ENCODE measurements at places on chromosomes 16 and 17.

GRCh38 chr16:73215678-73216377, 167.9 kb upstream of the ZFHX3 start:
- DNase-seq: no peak

DNA sequence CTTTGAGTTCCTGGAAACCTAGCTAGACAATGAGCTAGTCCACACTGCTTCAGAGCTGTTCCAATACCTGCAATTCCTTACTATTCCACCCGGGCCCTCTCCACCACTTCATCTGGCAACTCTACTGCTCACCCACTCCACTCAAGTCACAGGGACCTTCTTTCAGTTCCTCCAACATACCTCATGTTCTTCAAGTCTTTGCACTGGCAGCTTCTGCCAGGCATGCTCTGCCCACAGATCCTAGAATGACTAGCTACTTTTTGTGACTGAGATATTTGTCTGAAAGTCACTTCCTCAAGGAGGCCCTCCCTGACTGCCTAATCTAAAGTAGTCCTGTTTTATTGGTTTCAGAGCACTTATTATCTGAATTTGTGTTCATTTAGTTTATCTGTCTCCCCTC, 86.4 kb downstream of the TEX14 start:
- no peak for DNase-seq

DNA sequence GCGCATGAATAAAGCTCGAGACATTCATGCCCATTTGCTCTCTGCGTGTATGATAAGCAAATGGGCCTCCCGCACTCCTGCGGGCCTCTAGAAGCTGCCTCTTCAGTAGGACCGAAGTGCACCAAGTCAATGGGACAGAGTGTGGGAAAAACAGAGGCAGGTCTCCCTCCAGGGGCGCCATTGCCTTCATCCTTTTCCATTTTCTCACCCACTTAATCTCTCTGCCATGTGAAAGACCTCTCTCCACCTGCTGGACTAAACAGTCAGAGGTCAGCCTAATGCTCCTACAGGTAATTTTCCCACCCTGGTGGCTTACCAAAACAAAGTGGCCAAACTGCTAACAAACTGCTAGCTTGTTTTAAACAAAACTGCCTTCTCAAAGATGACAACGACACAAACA, 210.9 kb downstream of the ZFHX3 start:
- no peak for DNase-seq

DNA sequence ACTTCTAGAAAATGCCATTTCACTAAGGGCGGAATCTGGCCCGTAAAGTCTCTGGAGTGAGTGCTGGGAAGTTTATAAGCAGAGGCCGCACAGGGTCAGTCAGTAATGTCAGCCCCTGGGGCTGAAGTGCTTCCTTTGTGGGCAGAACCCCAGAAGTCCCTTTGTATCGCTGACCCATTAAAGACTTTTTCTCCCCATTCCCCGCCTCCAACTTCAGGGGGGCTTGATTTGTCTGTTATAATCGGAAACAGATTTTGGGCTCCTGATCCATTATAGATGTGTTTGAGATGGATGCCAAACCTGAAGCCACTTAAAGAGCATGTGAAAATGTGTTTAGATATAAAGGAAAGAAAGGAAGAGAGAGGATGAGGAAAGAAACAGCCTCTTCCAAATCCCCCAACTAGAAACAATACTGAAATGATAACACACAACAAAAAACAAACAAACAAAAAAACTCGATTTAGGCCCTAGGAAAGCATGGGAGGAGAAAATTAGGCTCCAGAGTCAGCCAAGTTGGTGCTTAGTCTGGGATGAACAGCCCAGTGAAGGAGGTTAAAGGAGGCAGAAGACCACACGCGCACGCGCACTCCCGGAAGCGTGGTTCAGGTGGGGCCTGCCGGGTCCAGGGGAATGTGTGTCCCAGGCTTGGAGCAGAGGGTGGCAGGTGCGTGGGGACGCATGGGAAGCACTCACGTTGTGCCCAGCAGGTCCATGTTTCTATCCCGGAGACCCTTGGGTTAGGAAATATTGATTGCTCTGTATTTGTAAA, 27.1 kb downstream of the MSI2 start:
- no peak for DNase-seq

GRCh38 chr16:82300374-82300951, 130.4 kb upstream of the MPHOSPH6 start:
- DNase-seq: no peak

DNA sequence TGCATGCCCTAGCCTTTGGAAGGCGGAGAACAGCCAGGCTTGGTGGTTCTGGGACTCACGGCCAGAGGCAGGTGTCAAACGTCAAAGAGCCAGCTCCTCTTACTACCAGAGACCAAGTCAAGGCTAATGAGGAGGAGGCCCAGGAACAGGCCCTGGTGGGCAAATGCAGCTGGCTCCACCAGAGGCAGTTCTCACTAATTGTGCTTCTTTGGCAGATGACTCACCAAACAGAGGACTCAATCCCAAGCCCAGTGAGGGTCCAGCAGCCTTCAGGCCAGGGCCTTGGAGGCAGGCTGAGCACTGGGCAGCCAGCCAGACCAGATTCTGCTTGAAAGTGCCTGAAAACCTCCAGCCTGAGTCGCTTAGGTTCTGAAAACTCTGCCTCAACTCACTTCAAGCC, 336.5 kb upstream of the CDH5 start:
- DNase-seq: no peak

DNA sequence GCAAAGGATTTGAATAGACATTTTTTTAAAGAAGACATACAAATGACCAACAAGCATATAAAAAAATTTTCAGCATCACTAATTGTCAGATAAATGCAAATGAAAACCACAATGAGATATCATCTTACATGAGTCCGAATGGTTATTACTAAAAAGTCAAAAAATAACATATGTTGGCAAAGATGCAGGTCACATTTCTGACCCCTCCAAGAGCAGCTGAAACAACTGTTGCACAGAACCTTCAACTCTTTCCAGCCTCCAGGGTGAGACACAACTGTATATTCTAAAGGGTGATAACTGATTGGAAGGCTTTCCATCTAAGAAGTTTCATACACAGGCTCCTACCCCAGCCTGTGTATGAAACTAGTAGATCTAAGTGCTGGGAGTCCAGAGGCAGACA, 51.9 kb downstream of the SLFN5 start:
- DNase-seq: no peak

- DNase-seq: no peak
Measured at GRCh38 chr16:67129422-67129821, 19.7 kb downstream of the PHAF1 start.

DNA sequence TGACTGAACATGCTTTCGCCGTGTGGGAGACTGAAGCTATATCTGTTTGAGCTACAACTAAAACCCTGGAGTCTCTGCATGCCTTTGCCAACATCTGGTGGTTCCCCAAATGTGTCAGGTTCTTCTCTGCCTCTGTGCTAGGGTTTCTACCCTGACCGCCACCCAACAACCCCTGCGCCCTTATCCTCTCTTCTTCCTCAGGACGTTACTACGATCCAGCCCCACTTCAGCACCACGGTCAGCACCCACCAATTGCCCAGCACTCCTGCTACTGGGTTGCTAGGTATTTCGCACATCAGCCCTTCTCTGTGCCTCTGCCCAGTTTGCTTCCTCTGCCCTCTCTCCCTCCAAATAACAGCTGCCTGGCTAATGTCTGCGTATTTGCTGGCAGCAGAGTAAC, 106.3 kb upstream of the HSBP1 start:
- no peak for DNase-seq

- peak; percentile 50 for DNase-seq
Measured at GRCh38 chr16:1309888-1310831, 724 bp downstream of the UBE2I start.

GRCh38 chr16:15694499-15694898, 44.5 kb downstream of the NDE1 start:
- DNase-seq: no peak

- no peak for DNase-seq
Measured at GRCh38 chr17:56880571-56880970, 33.3 kb downstream of the TRIM25 start.

- no peak for DNase-seq
Measured at GRCh38 chr16:59210955-59211541, 476.9 kb upstream of the GOT2 start.

- DNase-seq: no peak
Measured at GRCh38 chr17:32161506-32162365, 19.4 kb downstream of the RHOT1 start.

- no peak for DNase-seq
Measured at GRCh38 chr17:29347831-29348629, 42.1 kb upstream of the TAOK1 start.

- no peak for DNase-seq
Measured at GRCh38 chr16:86392436-86393152, 117.7 kb upstream of the FOXF1 start.

GRCh38 chr17:32917842-32918241, 10.1 kb upstream of the TMEM98 start:
- no peak for DNase-seq

GRCh38 chr16:88784856-88785105, 239 bp downstream of the PIEZO1 start:
- no peak for DNase-seq

GRCh38 chr16:60810250-60810649, 1226.0 kb downstream of the CDH8 start:
- no peak for DNase-seq

- DNase-seq: no peak
Measured at GRCh38 chr17:72236980-72237633, 116.3 kb downstream of the SOX9 start.

- DNase-seq: no peak
Measured at GRCh38 chr17:64161380-64162176, 31.6 kb upstream of the ERN1 start.

DNA sequence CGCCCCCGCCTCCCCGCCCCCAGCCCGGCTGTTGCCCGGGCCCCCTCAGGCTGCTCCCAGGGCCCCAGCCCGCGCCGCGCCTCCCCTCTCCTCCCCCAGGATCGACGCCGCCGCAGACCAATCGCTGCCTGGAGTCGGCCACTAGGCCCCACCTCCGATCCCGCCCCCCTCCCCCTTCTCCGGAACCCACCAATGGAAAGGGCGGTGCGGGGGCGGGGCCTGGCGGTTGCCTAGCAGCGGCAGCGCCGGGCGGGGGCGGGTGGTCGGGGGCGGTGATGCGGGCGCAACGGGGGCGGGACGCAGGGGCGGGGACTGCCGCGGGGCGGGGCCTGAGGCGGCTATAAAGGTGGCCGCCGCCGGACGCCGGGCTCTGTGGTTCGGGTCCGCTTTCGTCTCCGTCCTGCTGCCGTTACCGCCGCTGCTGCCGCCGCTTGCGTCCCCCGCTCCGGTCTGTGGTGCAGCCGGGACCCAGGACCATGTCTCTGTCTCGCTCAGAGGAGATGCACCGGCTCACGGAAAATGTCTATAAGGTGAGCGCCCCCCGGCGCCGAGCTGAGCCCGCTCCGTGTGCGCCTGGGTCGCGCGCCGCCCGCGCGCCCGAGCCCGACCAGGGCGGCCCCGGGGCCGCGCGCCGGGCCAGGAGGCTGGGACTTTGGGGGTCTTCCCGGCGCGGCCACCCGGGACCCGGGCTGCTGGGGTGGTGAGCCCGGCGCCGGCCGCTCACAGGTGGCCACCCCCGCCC, at the start of gene BAIAP2:
BAIAP2 (plus strand) TSS at position 373 of the 742 bp plus-strand sequence; CDS start at position 477, 104 bp downstream.
- DNase-seq: peak; percentile 96

- no peak for DNase-seq
Measured at GRCh38 chr16:7419441-7419840, 86.8 kb downstream of the RBFOX1 start.

DNA sequence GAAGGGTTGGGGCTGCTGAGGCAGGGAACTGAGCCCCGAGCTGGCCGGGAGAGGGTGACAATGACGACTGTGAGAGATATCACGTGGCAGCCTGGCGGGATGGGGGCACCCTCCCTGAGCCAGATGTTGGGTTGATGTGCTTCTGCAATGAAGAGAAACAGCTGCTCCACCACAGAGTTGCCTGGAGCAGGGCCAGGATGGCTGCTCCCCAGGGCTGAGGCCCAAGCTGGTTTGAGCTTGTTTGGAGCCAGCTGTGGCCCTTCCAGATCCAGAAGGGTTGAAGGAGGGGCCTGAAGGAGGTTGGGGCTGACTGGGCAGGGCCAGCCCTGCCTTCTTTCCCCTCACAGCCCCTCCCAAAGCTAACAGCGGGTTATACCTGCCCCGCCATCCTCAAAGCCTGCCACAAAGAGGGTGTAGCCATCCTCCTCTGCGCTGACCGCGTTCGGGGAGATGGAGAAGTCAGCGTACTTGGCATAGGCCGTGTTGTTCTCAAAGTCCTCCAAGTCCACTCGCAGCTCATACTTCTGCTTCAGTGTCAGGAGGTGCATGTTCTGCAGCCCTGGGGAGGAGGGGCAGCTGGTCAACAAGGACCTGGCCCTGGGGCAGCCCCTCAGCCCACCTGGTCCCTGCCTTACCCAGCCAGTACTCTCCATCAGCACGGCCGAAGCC, 2.1 kb downstream of the MFAP4 start:
- DNase-seq: no peak

GRCh38 chr17:32495359-32496231, 8.8 kb downstream of the CDK5R1 start:
- no peak for DNase-seq

- no peak for DNase-seq
Measured at GRCh38 chr17:48251950-48252349, 144.4 kb downstream of the SNX11 start.

- DNase-seq: no peak
Measured at GRCh38 chr17:18019838-18020154, 19.2 kb downstream of the ATPAF2 start.

- no peak for DNase-seq
Measured at GRCh38 chr16:11360641-11361373, 15.5 kb downstream of the RMI2 start.

- DNase-seq: no peak
Measured at GRCh38 chr17:76130473-76130872, 10.6 kb downstream of the FOXJ1 start.

- DNase-seq: no peak
Measured at GRCh38 chr17:46809110-46809571, 9.4 kb downstream of the WNT3 start.

GRCh38 chr16:71439523-71439922, 2.3 kb downstream of the TLE7 start:
- no peak for DNase-seq

GRCh38 chr16:60261425-60261824, 1527.3 kb upstream of the GOT2 start:
- no peak for DNase-seq

DNA sequence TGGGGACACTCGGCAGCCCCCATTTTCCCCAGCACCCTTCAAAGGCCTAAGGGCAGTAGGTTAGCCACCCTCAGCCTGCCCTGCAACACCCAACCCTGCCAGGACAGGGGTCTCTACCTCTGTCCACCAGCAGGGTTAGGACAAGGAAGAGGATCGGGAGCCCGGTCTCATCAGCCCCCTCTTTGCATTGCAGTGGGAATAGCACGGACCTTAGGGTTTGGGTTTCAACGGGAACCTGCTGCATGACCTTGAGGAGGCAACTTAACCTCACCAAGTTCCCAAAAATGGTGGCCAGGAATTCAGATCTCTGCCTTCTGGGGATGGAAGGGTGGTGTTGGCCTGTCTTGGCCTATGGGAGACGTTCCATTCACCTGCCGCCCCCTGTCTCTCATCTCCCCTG, 20.2 kb upstream of the SPPL2C start:
- DNase-seq: no peak

- no peak for DNase-seq
Measured at GRCh38 chr17:79508291-79508716, 102.5 kb downstream of the RBFOX3 start.

- DNase-seq: no peak
Measured at GRCh38 chr16:49373504-49373903, at the start of gene C16orf78. TSS of gene C16orf78 (plus strand) at chr16:49373804. CDS start at chr16:49373940, 136 bp downstream.

- DNase-seq: no peak
Measured at GRCh38 chr16:85469929-85470590, 143.1 kb upstream of the GSE1 start.

GRCh38 chr17:81119223-81120148, 45.8 kb upstream of the PVALEF start:
- peak; percentile 69 for DNase-seq

Data from stimulated activated CD8-positive, alpha-beta memory T cell treated with anti-CD3 and anti-CD28 coated beads, Interleukin-4, amount 100 ng/mL, for 24 hours (primary cell).